HTR-8/SVneo (cell line): ENCODE measurements at places on chromosomes 3 and 15.

GRCh38 chr15:57920911-57921310 lies 144.6 kb downstream of the ALDH1A2 start:
- DNase-seq, result no peak

GRCh38 chr15:79978655-79979514 lies 7.9 kb upstream of the BCL2A1 start:
- DNase-seq, result no peak

DNA sequence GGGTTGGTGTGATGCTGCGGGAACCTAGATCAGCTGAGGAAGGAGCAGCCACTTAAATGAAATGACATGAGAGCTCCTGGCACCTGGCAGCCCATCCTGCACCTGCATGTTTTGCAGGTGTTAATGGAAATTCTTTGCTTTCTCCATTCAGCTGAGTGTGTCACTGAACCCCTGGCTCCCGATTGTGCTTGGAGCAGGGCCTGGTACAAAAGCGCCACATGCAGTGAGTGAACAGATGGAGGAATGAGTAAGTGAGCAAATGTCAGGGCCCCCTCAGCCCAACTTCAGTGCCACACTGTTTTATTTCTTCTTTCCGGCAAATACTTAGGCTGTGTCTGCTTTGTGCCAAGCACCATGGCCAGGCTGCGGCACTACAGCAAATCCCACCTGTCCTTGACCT lies 132.2 kb downstream of the ASB7 start:
- DNase-seq, result no peak

DNA sequence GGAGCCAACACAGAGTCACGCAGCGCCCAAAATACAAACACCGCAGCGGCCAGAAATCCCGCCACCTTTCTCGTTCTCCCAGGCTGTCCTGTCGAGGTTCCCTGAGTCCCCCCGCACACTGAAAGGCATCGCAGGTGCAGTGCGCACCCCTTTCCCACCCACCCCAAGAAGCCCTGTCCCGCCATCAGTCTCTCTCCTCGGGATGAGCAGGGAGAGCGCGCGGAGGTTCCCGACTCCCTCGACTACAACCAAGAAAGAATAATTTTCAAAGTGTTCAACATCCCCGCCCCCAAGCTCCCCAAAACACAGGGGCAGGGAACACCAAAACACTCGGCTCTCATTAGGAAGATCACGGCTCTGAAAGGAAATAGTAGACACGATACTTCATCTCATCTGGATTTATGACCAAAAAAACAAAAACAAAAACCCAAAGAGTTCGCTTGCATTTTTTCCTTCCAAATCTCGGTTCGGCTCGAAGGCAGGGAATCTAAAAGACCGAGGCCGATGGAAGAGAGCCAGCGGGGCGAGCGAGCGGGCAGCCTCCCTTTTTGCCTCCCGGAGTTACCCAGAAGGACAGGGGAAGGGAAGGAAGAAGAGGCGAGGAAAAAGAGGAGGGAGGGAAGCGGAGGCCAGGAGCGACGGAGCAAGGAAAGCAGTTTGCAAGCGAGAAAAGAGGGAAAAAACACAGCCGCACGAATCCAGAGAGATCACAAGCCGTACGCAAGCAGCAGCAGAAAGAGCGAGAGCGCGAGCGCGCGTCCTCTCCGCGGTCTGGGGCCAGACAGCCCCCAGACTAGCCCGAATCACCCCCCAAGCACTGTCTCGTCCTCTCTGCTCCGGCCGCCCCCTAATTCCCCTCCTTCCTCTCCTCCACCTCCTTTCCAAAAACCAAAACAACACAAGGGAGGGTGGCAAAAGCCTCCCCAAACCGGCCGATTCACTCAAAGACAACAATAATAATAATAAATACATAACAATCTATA lies 808 bp downstream of the BCL6 start:
- no peak for DNase-seq

DNA sequence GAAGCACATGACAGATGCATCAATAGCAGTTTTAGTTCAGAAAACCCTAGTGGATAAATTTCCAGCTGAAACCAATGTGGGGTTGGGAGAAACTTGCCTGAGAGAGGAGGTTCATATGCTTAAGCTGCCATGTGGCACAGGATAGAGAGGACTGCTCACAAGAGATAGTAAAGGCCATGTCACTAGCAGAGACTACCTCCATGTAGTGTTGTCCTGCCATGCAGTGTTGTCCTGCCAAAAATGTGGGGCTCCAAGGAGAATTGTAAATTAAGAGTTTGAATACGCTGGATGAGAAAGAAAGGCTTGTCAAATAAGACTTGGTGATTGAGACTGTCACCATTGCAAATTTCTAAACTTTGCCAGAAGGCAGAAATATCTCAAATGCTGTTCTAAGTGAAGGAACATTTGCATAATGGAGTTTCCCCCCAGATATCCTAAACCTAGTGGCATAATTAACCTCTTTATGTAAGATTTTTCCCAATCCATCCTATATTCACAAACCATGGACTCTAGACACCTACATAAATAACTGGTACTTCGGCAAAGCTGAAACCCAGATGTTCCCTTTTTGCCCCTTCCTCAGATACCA lies 938.3 kb upstream of the ALCAM start:
- no peak for DNase-seq

DNA sequence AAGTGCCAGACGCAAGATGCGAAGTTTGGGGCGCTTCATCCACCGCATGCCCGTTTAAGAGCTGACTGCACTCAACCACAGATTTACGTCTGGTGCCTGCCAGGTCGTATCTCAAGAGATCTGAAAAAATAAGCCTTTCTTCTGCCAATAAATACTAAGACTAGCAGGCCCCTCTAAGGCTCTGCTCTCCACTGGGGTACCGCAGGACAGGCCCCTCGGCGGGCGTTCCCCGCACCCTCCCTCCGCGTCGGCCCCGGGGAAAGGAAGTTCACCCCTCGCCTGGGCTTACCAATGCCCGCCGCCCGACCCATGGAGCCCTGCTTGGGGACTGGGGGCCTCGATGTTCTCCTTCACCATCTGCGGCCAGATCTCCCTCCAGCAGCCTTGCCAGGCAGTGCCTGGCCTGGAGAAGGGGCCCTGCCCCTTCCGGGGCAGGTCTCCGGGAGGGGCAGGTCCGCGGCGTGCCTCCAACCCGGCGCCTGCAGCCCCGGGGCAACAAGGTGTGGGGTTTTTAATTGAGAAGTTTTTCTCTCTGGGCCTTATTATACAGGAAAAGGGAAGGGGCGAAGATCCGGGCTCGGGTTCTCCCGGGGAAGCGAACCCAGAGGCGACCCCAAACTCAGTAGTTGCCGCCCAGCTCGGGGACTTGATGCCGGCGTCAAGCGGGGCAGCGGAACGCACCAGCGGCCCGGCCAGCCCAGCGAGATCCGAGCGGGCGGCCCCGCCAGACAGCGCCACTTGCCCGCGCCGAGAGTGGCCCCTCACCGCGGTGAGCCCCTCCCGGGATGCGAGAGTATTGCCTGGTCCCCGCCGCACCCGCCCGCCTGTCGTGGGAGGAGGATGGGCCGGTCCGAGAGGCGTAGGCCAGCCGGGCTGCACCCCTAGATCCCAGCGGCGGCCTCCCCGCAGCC lies 735 bp downstream of the GOLGA8B start:
- DNase-seq, result peak; percentile 30

GRCh38 chr15:37261685-37262084 lies 161.3 kb upstream of the MEIS2 start:
- DNase-seq, result no peak

DNA sequence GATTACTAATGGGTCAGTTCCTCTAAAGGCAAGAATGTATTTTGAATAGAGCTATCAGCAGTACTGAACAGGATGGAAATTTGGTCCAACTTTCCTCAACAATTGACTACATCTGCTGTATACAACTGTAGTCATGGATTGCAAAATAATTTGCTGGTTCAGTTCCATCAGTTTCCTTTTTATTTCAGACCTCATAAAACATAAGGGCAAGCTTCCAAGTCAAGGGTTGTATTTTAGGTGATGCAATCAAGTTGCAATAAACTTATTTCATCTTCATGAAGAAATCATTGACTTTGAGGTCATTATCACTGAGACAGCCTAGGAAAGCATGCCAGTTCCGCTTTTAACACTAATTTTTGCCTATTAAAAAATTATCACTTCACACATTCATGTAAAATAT lies 90.4 kb upstream of the TSEN2 start:
- DNase-seq, result peak; percentile 8

DNA sequence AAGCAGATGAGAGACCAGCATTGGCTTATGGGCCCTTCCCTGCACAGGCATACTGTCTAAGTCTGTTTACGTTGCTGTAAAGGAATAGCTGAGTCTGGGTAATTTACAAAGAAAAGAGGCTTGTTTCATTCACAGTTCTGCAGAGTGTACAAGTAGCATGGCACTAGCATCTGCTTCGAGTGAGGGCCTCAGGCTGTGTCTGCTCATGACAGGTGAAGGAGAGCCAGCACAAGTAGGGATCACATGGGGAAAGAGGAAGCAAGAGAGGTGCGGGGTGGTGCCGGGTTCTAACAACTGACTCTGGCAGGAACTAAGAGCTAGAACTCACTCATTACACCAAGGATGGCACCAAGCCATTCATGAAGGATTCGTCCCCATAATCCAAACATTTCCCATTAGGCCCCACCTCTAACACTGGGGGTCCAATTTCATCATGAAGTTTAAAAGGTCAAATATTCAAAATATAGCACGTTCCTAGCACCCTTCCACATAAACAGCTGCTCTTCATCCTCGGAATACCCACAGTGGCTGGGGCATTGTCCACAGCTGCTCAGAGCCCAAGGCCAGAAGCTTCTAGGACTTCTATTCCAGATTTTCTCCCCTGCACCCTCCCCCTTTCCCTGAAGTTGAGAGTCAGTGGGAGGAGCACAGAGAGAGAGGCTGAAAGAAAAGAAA lies 5.6 kb downstream of the RTP3 start:
- no peak for DNase-seq

DNA sequence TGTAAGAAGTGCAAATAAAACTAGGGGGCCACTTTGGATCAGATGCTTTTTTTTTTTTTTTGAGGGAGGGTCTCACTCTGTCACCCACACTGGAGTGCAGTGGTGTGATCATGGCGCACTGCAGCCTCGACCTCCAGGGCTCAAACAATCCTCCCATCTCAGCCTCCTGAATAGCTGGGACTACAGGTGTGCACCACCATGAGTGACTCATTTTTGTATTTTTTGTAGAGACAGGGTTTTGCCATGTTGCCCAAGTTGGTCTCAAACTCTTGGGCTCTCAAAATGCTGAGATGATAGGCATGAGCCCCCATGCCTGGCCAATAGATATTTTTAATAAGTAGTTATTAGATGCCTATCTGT lies 20.8 kb downstream of the CCR1 start:
- DNase-seq, result no peak

DNA sequence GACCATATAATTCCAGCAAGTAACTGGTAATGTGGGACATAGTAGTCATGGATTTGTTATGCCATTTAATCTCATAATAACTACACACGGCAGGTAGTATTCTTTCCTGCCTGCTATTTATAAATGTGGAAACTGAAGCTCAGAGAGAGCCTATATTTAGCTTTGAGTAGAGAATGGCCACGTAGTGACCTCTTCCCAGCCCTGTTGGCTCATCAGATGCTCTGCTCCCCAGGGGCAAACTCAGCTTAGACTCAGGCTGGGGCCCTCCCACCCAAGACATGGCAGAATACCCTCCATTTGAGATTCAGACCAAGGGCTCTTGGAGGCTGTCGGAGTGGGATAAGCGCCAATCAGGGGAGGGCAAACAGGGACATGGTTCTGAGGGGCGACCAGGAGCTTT lies 17.3 kb upstream of the HDAC11 start:
- no peak for DNase-seq

GRCh38 chr15:31605467-31605931 lies 278.9 kb downstream of the KLF13 start:
- no peak for DNase-seq

DNA sequence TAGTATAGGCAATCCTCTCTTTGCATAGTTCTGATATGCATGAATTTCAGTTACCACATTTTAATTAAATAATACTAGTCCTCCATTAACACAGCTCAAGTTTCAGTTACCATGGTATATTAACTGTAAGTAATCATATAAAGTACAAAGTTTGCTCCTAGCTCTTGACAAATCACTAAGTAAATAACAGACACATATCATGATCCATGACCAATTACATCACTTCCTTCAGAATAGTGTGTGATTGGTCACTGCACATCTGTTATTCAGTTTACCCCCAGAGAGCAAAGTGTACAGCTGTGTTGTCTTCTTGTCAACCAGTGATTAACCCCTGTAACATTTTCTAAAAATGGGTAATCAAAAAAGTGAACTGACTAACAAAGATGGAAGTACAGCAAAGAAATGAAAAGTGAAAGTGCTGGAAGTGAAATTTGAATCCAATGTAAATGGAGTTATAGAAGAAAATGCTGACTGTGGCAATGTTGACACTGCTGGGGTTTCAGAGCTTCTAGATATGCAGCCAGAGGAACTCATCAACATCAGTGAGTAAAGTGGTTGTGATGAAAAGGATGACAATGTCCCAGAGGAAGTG lies 30.2 kb upstream of the LEKR1 start:
- DNase-seq, result no peak

GRCh38 chr3:45976191-45977091 lies 19.2 kb downstream of the FYCO1 start:
- no peak for DNase-seq

GRCh38 chr3:189170559-189170958 lies 1.2 kb upstream of the TPRG1 start:
- DNase-seq, result no peak

GRCh38 chr15:100720406-100720967 lies 118.1 kb downstream of the ASB7 start:
- DNase-seq, result no peak

DNA sequence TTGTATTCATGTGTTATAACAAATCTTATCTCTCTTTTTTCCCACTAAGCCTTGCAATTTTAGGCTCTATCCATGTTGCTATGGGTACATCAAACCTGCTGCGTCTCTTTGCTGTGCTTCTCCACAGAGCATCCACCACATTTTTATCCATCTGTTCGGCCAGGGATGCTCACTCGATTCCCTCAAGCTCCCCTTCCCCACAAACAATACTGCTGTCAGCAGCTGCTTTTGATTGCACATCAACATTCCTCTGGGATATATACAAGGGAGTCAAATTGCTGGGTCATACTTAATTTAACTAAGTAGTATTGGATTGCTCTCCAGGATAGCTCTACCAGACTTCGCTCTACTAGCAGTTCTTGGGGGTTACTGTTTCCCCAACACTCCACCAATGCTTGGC lies 36.8 kb downstream of the TMEM108 start:
- DNase-seq, result no peak

GRCh38 chr3:117844676-117845075 lies 1135.1 kb downstream of the TUSC7 start:
- DNase-seq, result no peak

DNA sequence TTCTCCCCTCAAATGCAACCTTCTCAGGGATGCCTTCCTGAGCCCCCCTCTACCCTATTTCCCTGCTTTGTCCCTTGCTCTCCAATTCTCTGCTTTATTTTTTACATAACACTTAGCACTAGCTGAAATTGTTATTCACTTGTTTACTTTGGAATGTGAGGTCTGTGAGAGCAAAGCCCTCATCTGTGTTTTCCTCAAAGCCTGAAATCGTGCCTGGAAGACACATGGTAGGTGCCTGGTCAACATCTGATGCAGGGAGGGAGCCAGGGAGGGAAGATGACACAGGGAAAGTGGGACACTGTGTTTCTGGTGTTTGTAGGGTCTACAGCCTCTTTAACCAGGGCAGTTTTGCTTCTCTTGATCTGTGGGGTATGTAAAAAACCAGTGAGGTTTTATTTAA lies 23.6 kb downstream of the EIF2AK4 start:
- DNase-seq, result no peak

GRCh38 chr15:57345584-57345983 lies 30.7 kb upstream of the CGNL1 start:
- DNase-seq, result no peak
